Esophagus muscularis mucosa (tissue), 4 donors: ENCODE measurements at places on chromosomes 3 and 15.

DNA sequence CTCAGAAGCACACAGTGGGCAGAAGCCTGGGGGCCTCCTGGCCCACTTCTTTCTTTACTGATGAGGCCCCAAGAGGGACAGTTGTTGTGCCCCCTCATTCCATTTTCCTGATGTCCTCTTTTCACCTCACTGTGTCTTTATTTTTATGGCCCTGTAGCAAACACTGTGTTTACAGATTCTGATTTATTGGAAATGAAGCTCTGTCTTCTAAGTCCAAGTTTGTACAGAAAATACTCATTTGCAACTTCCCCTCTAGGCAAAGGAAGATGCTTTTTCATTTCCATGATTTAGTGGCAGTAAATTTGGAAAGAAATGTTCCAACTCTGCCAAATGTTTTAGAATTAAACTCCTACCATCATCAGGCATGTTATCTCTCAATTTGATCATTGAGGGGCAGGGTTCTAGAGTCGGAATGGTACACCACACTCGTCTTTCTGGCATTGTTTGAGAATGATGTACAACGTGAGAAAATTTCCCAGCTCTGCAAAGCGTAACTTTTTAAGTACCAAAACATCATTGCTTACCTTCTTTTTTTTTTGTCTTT is 129.7 kb downstream of the ARNT2 start:
- DNase-seq: no peak

- DNase-seq: no peak
Observed at GRCh38 chr3:54836871-54837270, 91.0 kb downstream of the LRTM1 start.

GRCh38 chr3:18747383-18747782 is 322.2 kb upstream of the SATB1 start:
- peak; percentile 31 for DNase-seq

- no peak for DNase-seq
Observed at GRCh38 chr3:120649830-120650233, 32.2 kb downstream of the HGD start.

DNA sequence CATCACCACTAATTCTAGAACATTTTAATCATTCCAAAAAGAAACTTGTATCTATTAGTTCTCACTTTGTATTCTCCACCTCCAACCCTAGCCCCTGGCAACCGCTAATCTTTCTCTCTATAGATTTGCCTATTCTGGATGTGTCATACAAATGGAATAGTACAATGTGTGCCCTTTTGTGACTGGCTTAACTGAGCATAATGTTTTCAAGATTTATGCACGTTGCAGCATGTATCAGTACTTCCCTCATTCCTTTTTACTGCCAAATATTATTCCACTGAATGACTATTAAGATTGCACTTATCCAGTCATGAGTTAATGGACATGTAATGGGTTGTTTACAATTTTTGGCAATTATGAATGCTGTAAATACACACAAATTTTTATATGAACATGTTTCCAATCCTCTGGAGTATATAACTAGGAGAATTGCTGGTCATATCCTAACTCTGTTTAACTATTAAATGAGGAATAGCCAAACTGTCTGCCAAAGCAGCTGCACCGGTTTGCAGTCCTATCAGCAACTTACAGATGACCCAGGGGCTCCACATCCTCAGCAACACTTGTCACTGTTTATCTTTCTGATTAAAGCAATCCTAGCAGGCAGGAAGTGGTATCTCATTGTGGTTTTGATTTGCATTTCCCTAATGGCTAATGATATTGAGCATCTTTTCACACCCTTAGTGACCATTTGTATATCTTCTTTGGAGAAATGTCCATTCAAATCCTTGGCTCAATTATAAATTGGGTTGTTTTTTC is 42.9 kb downstream of the DCUN1D1 start:
- no peak for DNase-seq

DNA sequence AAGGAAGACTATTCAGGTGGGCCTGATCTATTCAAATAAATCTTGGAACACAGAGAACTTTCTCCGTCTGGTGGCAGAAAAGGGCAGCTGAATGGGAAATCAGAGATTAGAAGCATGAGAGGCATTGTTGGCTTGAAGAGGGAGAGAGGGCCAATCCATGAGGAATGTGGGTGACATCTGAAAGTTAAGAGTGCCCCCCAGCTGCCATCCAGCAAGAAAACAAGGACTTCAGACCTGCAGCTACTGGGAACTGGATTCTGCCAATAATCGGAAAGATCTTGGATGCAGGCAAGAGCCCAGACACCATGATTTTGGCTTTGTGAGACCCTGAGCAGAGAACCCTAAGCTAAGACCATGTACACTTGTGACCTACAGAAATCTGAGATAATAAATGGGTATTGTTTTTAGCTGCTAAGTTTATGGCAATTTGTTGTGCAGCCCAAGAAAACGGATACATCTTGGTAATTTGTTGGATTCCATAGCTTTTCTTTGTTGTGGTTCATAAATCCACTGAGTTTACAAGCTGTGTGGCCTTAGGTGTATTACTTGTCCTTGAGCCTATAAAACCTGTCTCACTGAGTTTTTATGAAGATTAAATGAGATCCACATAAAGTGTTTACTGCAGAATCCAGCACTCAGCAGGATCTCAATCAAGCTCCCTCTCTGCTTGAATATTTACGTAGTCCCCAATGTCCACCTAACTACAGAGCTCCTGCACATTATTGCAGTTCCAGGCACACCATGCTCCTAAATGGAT is 82.1 kb upstream of the PRTG start:
- no peak for DNase-seq

DNA sequence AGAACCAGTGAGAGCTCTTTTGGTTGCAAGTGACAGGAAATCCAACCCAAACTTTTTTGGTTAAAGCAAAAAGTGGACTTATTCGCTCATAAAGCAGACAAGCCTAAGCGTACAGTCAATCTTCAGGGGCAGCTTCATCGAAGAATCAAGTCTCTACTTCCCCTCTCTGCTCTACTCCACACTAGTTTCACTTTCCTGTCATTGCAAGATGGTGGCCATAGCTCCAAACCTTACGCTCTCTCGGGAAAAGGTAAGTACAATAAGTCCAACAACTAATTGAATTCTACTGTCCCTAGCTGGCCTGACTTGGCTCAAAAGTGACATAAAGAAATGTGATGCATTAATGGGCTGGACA is 24.9 kb upstream of the ZNF710 start:
- DNase-seq: no peak

DNA sequence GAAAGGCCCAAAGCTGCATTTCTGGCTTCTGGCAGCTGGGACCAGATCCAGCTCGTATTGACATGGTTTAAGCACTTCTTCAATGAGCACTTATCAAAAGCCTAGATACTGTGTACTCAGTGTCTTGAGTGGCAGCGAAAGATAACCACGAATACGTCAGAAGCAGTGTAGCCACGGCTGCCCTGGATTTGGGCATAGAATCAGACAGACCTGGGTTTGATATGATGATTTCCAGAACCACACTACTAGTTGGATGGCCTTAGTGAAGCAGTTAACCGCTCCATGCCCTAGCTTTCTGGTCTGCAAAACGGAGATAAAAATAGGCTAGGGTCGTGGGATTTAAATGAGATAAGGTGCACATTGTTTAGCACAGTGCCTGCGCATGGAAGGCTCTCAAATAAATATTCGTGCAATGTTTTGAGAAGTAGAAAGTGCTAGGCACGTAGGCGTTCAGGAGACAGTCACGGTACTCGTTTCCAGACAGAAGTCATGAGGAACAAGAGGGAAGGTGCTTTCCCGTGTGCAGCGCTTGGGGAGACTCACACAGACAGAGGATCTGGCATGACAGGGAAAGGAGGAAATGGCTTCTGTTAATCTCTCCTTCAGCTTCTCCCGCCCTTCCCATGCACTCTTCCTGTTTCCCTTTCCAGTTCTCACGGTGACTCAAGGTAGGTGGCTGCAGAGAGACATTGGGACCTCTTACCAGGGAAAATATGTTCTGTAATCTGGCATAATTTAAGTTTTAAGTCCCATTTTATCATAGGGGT is 70.3 kb downstream of the CCNL1 start:
- no peak for DNase-seq
